GM04504 (cell line): ENCODE measurements at places on chromosomes 11 and 22.
A peak's percentile ranks its signal among the peaks of the same experiment; 100 is the strongest.

GRCh38 chr11:77361184-77361583 lies 59.7 kb upstream of the GDPD4 start:
- DNase-seq = peak; percentile 71

DNA sequence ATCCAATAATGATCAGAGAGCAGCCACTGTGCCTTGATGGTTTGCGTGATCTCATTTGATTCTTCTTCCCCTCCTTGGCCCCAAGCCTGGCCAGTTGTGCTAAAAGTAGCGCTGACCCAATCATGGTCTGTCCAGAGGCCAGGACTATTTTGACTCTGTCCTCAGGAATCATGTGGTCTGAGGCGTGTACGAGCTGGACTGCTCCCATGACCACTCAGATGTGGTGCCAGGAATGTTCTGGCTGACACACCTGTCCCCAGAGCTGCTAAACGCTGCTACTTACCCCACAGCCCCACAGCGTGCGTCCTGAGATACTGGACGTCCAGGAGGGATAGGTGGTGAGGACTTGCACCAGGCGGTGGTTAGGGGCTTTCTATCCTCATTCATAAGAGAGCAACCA lies 70.5 kb downstream of the FEZ1 start:
- no peak for DNase-seq

GRCh38 chr11:10597877-10598351 lies 29.4 kb upstream of the LYVE1 start:
- DNase-seq = no peak

- no peak for DNase-seq
Measured at GRCh38 chr11:70544067-70544773, 145.9 kb downstream of the CTTN start.

GRCh38 chr11:129331871-129332274 lies 43.8 kb upstream of the BARX2 start:
- DNase-seq = peak; percentile 40

DNA sequence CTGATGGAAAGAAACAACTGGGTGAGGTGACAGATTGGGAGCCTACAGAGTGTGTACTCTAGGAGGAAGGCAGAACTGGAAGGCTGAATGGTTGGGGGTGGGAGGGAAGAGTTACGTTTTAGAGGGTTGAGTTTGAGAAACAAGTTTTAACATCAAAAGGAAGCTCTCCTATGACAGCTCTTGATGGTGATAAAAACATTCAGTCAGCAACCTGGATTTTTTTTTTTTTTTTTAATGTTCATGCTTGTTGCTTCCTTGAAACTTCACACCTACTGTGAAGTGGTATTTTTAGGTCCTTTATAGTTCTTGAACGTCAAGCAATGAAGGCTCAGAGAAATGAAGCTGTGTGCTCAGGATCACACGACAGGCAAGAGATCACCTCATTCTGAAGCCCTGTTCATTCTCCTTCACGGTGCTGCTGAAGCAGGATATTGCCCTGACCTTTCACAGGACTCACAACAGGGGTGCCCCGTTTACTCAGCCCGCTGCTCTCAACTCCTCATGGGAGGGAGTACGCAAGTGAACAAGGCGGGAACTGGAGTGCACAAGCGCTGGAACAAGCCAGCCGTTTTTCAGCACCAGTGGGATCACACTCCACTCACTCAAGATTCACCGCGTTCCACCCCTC lies 1.6 kb upstream of the TMEM109 start:
- DNase-seq = no peak
